ENCODE measurements at places on chromosomes 1 and 21. TPM values are rescaled to one million over a fixed set of nuclear protein-coding genes. Genes with fewer than 3 reads are reported as not detected.

DNA sequence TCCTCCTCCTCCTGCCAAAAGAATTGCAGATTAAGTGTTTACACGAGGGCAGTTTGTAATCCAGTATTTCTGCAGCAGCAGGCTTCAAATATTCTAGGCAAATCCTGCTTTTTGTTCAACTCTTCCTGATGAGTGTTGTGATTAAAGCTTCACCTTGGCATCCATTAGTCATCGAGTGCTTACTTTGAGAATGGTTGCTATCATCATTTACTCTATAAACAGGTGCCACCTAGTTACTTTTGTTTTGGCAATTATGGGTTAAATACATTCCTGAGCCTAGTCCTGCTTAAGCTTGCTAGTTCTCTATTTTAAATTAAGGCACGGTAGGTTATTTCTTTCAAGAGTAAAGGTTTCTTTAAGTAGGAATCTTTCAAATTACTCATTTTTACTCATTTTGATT lies 20.3 kb downstream of the PDC start:
- H3K4me1 ChIP-seq = no peaks in the 10 kb centered on the region
- no peak for DNase-seq
- H3K4me3 ChIP-seq = no peak overlapping the region
- no peaks in the 10 kb centered on the region for H3K36me3 ChIP-seq

GRCh38 chr1:67134695-67135094 lies at the start of gene C1orf141:
TSS of gene C1orf141 (minus strand) at chr1:67134970. CDS start at chr1:67127240, 7,730 bp downstream.
- no peaks in the 10 kb centered on the region for H3K27me3 ChIP-seq
- no peaks in the 10 kb centered on the region for H3K36me3 ChIP-seq
- H3K27ac ChIP-seq = no peak within 1 kb of the TSS
- no peak within 1 kb of the TSS for H3K4me3 ChIP-seq
- H3K4me1 ChIP-seq = peaks cover 16% of the 10 kb centered on the region

- no peaks in the 10 kb centered on the region for H3K36me3 ChIP-seq
- no peaks in the 10 kb centered on the region for H3K27me3 ChIP-seq
- peak; percentile 83 for DNase-seq
- H3K4me3 ChIP-seq = peak overlapping the region; percentile 79
Measured at GRCh38 chr1:160261556-160261892, 825 bp downstream of the DCAF8 start.

Gene ZFP69B
- 7.7 TPM for total RNA-seq

All from HepG2 (cell line).